NCI-H1105 (cell line): ENCODE measurements at places on chromosomes 2 and 18.

DNA sequence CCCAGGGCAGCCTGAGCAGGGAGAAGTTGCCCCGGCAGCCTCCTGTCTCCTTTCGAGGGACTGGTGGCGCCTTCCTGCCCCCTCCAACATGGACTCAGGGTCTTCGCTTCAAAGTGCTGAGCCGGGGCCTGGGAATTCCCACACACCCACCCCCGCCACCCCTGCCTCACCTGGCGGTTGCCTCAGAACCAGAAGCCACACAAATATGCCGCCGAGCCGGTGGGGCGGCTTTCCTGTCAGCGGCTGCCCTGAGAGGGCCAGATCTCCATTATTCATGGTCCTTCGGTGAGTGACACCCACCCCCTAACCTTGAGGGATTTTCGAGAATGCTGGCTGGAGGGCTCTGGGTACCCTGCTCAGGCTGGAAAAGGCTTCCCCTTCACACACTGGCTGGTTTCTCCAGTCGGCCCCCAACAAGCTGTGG is 71.7 kb downstream of the SMAD7 start:
- DNase-seq: no peak

- DNase-seq: no peak
These were observed 1094.9 kb downstream of the LRP1B start for GRCh38 chr2:141035846-141036420.

DNA sequence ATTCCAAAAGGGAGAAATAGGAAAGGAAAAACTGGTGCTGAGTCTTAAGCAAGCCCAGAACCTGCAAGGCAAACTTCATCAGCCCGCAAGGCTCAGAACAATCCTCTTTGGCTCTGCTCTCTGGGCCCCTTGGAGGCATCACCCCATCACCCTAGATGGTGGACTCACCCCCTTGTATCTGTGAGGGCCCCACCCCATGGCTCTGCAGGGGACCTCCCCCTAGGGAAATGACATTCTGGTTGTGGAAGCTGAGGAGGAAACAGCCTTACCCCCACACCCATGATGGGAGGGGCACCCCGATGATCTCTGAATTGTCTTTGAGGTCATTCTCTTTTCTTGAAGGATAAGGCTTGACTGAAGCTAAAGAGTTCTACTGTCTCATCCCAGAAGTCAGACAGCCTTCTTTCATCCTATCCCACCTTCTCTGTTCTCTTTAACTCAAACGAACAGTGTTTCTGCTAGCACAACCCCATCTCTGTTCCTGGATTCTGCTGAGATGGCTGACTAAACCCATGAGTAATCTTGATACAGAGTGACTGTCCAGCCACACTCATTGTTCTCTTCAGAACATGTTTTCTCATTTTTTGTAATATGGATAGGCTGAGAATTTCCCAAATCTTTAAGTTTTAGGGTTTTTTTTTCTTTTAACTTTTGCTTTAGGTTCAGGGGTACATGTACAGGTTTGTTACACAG is 492.1 kb upstream of the MYT1L start:
- no peak for DNase-seq

DNA sequence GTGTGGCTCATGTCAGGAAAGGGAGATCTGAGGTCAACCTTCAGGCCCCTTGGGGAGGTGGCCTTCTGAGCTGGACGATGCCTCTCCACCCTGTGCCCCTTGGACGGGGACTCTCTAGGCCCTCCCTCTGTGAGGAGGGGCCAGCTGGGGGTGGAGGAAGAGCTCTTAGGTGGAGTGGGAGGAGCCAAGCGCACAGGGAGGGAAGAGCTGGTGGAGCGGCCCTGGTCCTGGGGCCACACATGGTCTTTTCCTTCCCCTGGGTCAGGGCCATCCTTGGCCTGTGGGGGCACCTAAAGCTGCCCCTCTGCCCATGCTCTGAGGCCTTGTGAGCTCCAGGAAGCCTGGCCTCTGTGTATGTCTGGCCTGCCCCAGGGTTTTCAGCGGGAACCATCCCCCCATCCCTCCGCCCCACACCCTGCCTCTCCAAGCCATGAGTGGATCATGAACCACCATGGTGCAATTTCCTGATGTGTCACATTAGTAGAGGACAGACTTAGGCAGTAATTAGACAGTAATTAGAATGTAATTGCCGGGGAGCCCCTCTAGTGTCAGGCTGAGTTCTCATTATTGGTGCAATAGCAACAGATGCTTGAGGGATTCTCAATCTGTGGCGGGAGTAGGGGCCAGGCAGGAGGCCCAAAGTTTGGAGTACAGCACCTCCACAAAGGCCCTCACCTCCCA is 63.0 kb downstream of the GLI2 start:
- DNase-seq: no peak

DNA sequence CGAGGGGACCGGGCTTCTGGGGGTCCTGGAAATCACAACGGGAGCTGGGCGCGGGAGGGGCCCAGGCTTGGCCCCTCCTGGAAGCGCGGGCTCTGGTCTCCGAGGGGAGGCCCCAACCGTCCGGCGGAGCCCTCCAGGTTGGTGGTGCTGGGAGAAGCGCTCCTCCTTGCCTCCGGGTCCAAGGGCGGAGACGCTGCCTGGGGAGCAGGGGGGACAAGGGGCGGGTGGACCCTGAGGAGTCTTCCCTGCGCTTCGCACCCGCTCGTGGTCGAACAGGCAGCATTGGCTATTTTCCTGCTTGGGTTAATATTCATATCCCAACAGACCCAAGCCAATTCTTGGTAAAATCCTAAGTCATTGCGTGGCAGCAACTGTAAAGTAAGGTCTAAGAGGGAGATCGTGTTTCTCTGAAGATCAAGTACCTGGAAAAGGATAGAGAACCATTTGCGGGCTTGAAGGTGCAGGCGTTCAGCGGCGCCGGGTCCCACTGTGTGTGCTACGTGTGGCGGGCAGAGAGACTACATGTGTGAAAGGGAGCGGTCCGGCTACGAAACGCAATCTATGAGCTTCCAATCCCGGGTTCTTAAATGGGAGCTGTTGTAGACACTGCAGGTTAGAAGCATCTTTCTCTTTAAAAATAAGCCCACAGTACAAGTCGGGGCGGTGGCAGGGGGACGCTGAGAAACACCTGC is 805 bp downstream of the CIDEA start:
- no peak for DNase-seq

- DNase-seq: no peak
These were observed 20.7 kb downstream of the B3GNT2 start for GRCh38 chr2:62216616-62217015.

GRCh38 chr2:128302011-128302743 is 16.5 kb downstream of the HS6ST1 start:
- no peak for DNase-seq

DNA sequence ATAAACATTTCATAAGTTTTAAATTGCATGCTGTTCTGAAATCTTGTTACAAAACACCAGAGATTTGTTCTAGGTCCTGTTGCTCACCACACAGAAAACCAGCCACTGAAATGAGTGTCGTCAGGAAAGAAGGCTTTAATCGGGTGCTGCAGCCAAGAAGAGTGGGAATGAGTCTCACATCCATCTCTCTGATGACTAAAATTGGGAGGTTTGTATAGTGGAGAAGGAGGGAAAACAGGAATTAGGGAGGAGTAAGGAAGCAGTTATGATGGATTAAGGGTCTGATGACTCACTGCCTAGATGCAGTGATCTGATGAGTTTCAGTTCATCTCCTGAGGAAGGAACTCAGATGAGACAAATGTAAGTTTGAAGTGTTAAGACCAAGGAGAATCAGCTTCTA is 42.1 kb upstream of the GPR39 start:
- DNase-seq: no peak

DNA sequence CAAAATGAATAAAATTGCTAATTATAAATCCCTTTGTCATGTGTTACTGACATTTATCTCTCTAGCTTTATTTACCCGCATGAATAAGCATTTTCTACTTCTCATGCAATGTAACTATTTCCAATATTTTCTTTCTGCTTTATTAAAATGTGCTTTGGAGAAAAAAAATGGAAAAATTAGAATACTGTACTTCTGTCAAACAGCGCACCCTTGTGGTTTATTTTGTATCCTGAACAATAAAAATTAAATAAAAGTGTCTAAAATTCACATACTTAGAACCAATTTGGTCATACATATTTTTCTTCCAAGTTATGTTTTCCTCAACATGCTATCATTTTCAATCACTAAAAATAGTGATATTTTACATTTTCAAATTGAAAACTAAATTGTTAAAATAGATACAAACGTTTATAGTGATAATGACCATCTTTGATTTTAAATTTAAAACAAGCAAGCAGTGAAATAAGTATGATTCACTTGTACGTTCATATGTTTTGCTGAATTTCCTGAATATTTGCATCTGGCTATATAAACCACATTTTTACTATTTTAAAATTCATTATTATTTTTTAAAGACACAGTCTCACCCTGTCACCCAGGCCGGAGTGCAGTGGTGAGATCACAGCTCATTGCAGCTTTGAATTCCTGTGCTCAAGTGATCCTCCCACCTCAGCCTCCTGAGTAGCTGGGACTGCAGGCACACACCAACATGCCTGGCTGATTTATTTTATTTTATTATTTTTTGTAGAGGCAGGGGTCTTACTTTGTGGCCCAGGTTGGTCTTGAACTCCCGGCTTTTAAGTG is 95.9 kb upstream of the GRB14 start:
- DNase-seq: no peak

DNA sequence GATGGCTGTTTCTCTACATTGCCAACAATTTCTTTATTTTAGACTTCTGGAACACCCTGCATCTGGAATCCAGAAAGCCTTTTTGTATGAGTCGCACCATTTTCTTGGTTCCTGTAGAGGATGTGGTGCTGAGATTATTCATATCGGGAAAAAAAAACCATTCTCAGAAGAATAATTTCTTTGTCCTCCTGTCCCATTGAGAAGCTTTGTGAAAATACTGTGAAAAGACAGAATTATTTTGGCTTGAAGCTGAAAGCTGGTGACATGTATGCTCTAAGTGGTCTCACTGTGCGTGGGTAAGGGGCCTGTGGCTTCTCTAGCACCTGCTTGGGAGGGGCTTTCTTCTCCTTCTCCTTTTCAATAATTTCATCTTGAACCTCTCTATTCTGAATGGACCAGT is 138.4 kb downstream of the FAM210A start:
- DNase-seq: no peak

DNA sequence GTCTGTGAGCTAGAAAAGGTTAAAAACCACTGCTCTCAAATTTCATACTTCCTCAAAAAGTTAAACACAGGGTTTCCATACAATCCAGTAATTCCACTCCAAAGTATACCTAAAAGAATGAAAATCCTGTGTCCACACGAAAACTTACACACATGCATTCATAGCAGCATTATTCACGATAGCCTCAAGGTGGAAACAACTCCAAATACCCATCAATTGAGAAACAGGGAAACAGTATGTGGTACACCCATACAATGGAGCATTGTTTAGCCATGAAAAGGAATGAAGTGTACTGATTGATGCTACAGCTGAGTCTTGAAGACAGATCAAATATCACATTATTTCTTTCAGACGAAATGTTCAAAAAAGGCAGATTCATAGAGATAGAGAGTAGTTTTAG is 36.7 kb downstream of the UXS1 start:
- no peak for DNase-seq

- no peak for DNase-seq
These were observed 31.7 kb downstream of the LRP2 start for GRCh38 chr2:169330555-169331198.

DNA sequence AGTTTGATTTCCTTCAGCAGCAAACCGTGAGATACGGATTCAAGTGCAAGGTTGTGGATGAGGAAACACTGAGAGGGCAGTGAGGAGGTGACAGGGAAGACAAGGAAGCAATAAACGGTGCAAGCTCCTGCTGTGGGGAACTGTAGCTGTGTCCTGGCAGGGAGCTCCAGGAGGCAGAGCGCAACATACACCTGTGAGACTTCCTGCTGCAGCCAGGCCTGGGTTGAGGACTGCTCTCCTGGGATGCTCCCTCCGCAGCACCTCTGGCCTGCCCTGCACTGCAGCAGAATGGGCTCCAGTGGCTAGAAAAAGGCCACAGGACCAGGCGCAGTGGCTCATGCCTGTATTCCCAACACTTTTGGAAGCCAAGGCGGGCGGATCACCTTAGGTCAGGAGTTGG is 85.5 kb downstream of the MRO start:
- DNase-seq: no peak

DNA sequence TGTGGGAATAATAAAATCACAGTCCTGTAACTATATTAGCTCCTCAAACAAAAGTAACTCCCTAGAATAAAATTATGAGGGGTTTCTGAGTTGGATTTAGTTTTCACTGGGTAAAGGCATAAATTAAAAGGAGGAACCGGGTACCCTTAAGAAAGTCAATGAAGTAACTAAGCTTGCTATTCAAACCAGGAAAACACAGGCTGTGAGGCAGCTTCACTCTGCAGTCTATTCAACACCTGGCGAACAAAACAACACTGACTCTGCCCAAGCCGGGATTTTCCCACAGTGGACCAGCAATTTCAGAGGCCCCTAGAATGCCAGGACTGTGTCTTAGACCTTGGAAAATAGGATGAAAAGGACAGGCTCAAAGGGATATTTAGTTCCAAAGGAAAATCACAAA is 24.6 kb upstream of the CREB1 start:
- DNase-seq: no peak

GRCh38 chr2:133025004-133025403 is 355.0 kb upstream of the LYPD1 start:
- no peak for DNase-seq

GRCh38 chr18:22347606-22348511 is 69.9 kb downstream of the CTAGE1 start:
- DNase-seq: peak; percentile 32

DNA sequence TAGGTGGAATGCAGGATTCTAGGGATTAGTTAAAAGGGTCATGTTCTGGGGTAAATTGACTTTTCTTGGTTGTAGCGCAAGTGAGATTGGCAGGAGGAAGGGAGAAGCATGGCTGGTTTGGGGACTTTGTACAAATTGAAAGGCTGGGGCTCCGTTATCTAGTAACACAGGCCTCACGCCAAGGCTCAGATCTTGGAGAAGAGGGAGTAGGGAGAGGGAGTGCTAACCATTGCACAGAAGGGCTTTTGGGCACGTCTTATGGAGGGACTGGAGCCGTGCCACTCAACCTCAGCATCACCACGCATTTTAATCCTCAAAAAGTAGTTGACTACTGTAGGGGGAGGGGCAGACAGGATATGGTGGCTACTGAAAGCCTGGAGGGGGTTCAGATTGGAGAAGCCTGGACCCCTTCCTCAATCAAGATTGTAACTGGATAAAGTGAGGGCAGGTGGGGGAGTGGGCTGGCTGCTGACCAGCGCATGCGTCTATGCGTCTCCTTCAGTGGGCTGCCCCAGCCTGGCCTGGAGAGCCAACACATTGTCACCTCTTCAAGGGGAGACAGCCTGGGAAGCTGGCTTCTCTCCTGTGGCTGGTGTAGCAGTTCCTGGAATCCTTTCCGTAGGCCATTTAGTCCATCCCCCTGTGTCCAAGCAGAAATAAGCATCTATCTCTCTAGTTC is 14.3 kb downstream of the IGFBP5 start:
- DNase-seq: no peak

DNA sequence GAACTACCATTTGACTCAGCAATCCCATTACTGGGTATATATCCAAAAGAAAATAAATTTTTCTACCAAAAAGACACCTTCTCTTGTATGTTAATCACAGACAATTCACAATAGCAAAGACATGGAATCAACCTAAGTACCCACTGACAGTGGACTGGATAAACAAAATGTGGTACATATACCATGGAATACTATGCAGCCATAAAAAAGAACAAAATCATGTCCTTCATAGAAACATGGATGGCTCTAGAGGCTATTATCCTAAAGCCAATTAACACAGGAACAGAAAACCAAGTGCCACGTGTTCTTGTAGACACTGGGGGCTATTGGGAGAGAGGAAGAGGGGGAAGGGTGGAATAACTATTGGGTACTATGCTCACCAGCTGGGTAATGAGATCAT is 27.7 kb downstream of the FLACC1 start:
- no peak for DNase-seq
